Activated naive CD8-positive, alpha-beta T cell treated with anti-CD3 and anti-CD28 coated beads for 36 hours (primary cell): ENCODE measurements at places on chromosomes 1 and 21. TPM values are rescaled to one million over a fixed set of nuclear protein-coding genes. Genes with fewer than 3 reads are reported as not detected.

- no peak for DNase-seq
- H3K4me1 ChIP-seq, result peaks cover 22% of the 10 kb centered on the region
- H3K27ac ChIP-seq, result no peak overlapping the region
- H3K36me3 ChIP-seq, result peaks cover 3% of the 10 kb centered on the region
- H3K4me3 ChIP-seq, result no peak overlapping the region
Observed at GRCh38 chr1:214310010-214310409, 29.1 kb downstream of the SMYD2 start.

DNA sequence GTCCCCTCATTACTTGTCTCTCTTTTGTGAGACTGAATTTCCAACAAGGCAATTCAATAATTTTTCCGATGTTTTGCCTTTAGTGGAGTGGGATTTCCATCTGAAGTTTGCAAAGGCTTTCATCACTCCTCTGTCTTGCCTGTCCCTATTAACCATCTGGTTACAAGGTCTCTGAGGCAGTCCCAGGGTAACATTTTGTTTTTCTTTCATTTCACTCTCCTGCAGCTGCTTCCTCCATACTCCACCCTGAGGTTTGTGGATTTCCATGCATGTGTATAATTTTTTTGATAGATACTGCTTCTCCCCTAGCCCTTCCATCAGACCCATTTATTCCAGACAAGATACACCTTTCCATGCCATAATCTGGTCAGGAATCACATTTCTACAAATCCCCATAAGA lies 366.8 kb downstream of the PTBP2 start:
- H3K36me3 ChIP-seq, result peaks cover 3% of the 10 kb centered on the region
- H3K27ac ChIP-seq, result no peak overlapping the region
- H3K4me1 ChIP-seq, result no peaks in the 10 kb centered on the region
- no peaks in the 10 kb centered on the region for H3K27me3 ChIP-seq

- no peak for DNase-seq
- H3K4me1 ChIP-seq, result no peaks in the 10 kb centered on the region
- H3K27ac ChIP-seq, result no peak overlapping the region
- peaks cover 4% of the 10 kb centered on the region for H3K27me3 ChIP-seq
Observed at GRCh38 chr21:24163539-24163938, 1443.7 kb downstream of the MRPL39 start.

- H3K27ac ChIP-seq, result no peak overlapping the region
- H3K36me3 ChIP-seq, result peaks cover 3% of the 10 kb centered on the region
- H3K4me1 ChIP-seq, result no peaks in the 10 kb centered on the region
- no peak overlapping the region for H3K4me3 ChIP-seq
- H3K27me3 ChIP-seq, result no peaks in the 10 kb centered on the region
Observed at GRCh38 chr1:3638676-3639075, 11.2 kb downstream of the WRAP73 start.

- no peak overlapping the region for H3K4me3 ChIP-seq
- H3K27ac ChIP-seq, result no peak overlapping the region
- peaks cover 32% of the 10 kb centered on the region for H3K36me3 ChIP-seq
- peaks cover 24% of the 10 kb centered on the region for H3K4me1 ChIP-seq
- DNase-seq, result no peak
Observed at GRCh38 chr1:41645062-41645461, 160.6 kb upstream of the EDN2 start.

DNA sequence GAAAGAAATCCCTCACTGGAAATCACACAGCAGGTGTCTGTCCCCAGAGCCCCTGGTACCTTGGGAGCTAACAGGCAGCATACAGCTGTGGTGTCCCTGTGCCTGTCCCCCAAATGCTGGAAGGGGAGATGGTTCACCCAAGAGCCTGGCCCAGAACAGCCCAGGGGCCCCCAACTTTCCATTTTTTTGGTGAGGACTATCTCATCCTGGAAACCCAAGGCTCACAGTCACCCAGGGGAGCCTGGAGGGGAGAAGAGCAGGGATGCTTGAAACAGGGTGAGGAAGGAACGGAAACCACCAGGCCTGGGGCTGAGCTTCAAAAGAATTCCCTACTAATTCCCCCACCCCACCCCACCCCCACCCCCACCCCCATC lies 3.6 kb downstream of the SDC3 start:
- DNase-seq, result no peak
- H3K4me3 ChIP-seq, result no peak overlapping the region
- no peak overlapping the region for H3K27ac ChIP-seq
- peaks cover 44% of the 10 kb centered on the region for H3K27me3 ChIP-seq
- peaks cover 9% of the 10 kb centered on the region for H3K4me1 ChIP-seq
- H3K36me3 ChIP-seq, result no peaks in the 10 kb centered on the region

GRCh38 chr1:91776068-91776794 lies 109.7 kb downstream of the TGFBR3 start:
- H3K27me3 ChIP-seq, result no peaks in the 10 kb centered on the region
- H3K36me3 ChIP-seq, result no peaks in the 10 kb centered on the region
- no peak for DNase-seq
- no peak overlapping the region for H3K27ac ChIP-seq

DNA sequence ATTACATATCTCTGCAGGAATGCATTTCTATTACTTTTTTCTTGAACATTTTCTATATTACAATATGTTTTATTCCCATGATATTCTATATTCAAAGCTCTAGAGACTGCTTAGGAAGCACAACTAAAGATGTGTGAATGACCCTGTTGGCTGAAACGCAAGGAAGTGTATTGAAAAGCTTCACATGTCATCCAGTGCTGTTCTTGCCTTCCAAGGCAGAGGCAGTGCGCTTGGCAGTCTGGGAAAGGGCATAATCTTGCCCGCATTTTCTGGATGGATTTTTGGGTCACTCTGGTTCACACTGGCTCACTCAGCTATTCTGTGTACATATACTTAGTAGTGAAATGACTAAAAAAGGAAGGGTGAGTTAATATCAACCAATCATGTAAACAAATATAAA lies 262.4 kb downstream of the PTPRC start:
- H3K4me3 ChIP-seq, result no peak overlapping the region
- H3K4me1 ChIP-seq, result peaks cover 22% of the 10 kb centered on the region
- DNase-seq, result no peak
- H3K27ac ChIP-seq, result no peak overlapping the region
- peaks cover 20% of the 10 kb centered on the region for H3K36me3 ChIP-seq

GRCh38 chr1:60571811-60572210 lies 498.2 kb upstream of the C1orf87 start:
- H3K27me3 ChIP-seq, result peaks cover 3% of the 10 kb centered on the region
- no peaks in the 10 kb centered on the region for H3K4me1 ChIP-seq
- DNase-seq, result no peak
- H3K4me3 ChIP-seq, result no peak overlapping the region
- no peaks in the 10 kb centered on the region for H3K36me3 ChIP-seq
- no peak overlapping the region for H3K27ac ChIP-seq

DNA sequence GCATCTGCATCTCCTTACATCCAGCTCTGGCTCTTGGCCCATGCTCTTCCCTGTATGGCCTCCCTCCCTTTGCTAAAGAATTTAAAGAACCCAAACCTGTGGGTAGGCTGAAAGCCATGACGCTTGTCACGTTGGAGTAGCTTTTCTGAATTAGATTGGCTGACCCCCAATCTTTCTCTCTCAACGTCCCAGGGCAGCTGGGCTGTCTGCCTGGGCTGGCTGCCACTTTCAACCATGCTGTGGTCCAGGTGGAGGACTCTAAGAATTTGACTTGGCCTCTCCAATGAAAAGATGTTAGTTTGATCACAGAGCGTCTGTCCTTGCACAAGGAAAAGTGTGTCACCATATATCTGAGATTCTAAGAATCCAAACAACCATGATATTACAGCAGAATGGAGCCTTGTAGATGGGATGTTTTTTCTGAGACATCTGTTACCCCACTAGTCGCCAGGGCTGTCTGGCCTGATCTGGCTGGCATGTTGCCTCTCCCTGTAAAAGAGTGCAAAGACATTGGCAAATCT lies 6.5 kb upstream of the IGSF3 start:
- no peak overlapping the region for H3K27ac ChIP-seq
- no peak overlapping the region for H3K4me3 ChIP-seq
- H3K4me1 ChIP-seq, result no peaks in the 10 kb centered on the region
- H3K36me3 ChIP-seq, result no peaks in the 10 kb centered on the region
- H3K27me3 ChIP-seq, result peaks cover 65% of the 10 kb centered on the region
- DNase-seq, result no peak

GRCh38 chr1:62903982-62904855 lies 120.3 kb downstream of the ATG4C start:
- no peak for DNase-seq
- H3K4me3 ChIP-seq, result no peak overlapping the region
- peaks cover 8% of the 10 kb centered on the region for H3K4me1 ChIP-seq
- no peak overlapping the region for H3K27ac ChIP-seq
- no peaks in the 10 kb centered on the region for H3K36me3 ChIP-seq
- H3K27me3 ChIP-seq, result peaks cover 3% of the 10 kb centered on the region

GRCh38 chr1:14184454-14184853 lies 414.0 kb upstream of the KAZN start:
- H3K27me3 ChIP-seq, result peaks cover 39% of the 10 kb centered on the region
- H3K4me1 ChIP-seq, result peaks cover 10% of the 10 kb centered on the region
- H3K27ac ChIP-seq, result no peak overlapping the region
- H3K4me3 ChIP-seq, result no peak overlapping the region
- H3K36me3 ChIP-seq, result no peaks in the 10 kb centered on the region
- DNase-seq, result no peak

DNA sequence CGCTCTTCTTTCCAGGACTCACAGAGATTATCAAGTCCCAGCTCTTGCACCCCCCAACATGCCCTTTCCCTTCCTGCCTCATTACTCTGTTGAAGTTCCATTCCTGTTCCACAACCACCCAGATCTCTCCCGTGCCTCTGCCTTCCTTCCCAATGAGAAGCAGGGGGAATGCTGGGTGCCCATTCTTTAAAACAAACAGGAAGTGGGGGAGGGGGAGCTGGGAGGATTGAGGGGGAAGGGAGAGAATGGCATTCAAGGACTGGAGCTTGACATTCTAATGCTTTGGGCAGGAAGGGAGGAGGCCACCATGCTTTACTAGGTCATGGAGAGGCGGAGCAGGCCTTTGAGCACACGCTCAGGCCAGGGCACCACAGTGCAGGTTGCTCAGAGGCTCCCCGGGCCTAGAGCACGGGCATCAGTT lies 150.3 kb upstream of the IRF2BP2 start:
- H3K36me3 ChIP-seq, result peaks cover 2% of the 10 kb centered on the region
- H3K4me3 ChIP-seq, result no peak overlapping the region
- H3K4me1 ChIP-seq, result peaks cover 49% of the 10 kb centered on the region
- no peaks in the 10 kb centered on the region for H3K27me3 ChIP-seq

DNA sequence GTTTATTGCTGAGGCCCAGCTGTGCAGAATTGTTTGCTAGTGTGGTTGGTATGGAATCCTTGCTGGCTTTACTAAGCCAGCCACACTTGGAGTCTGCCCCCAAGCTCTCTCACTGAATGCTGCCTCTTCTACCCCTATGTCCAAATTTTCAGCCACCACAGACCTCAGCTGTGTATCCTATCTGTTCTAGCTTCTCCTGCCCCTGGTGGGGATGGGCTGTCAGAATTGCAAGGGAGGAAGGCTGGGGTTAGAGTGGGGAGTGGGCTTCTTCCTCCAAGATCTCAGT lies 4.4 kb downstream of the NHLH1 start:
- DNase-seq, result no peak
- H3K36me3 ChIP-seq, result no peaks in the 10 kb centered on the region
- peaks cover 5% of the 10 kb centered on the region for H3K4me1 ChIP-seq
- no peak overlapping the region for H3K4me3 ChIP-seq
- H3K27me3 ChIP-seq, result no peaks in the 10 kb centered on the region
- H3K27ac ChIP-seq, result no peak overlapping the region

The ACKR1 gene
- total RNA-seq, result not detected

The RGS13 gene
- not detected for total RNA-seq

The TAS1R1 gene
- total RNA-seq, result not detected

The MYOG gene
- total RNA-seq, result not detected

The DCST1 gene
- not detected for total RNA-seq

The CFAP141 gene
- total RNA-seq, result not detected

The BNIPL gene
- 0.52 TPM for total RNA-seq
